PC-3 (cell line): ENCODE measurements at places on chromosomes 4 and X.

DNA sequence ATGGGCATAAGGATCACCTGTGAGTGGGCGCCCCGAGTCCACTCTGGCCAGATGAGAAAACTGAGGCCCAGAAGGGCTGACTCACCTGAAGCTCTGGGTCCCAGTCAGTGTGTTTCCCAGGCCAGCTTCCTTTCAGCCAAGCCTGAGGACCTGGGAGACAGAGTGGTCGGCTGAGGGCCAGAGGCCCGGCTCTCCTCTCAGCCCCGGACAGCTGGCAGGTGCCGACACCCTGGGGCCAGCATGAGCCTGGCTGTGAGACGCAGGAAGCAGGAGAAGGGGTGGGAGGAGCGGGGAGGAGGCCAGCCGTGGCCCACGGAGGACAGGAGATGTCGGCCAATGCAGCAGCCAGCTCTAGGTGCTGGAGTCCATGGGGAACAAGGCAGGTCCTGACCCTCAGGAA, 28.9 kb downstream of the ATP2B3 start:
- no peak for DNase-seq

GRCh38 chrX:63258144-63258543, 93.0 kb downstream of the SPIN4 start:
- DNase-seq, result no peak

DNA sequence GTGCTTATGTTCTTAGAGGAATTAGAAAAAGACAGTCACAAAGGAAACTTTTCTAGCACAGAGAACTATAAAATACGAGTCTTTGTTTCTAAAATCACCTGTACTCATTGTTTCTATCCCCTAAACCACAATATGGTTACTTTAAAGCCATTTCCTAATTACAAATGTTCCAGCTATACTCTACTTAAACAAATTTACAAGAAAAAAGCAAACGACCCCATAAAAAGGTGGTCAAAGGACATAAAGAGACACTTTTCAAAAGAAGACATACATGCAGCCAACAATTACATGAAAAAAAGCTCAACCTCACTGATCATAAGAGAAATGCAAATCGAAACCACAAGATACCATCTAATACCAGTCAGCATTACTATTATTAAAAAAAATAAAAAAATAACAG, 447.3 kb downstream of the RAB28 start:
- DNase-seq, result no peak

GRCh38 chrX:138026211-138026610, 460.3 kb downstream of the ZIC3 start:
- peak; percentile 41 for DNase-seq

DNA sequence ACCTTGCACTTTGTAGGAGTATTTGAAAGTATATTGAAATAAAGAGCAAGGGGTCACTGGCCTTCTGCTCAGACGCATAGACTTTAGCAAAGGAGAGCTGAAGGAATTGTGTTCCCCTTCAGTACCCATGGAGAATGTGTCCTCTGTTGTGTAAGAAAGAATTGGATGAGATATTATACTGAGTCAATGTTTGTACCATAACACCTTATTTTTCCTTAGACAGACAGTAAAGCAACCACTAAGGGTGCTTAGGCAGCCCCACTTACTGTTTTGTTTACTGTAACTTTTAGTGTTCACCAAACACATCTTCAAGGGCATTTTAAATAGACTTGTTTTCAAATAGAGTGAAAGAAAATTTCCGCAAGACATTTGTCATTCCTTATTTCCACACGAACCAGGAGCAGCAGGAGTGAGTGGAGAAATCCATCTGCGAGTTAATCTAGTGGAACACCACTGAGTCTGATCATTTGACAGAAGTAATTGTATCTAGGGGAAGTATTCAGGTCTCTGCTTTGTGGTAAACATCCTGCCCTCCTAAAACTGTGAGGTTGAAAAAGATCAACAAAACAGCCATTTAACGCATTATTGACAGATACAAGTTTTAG, 89.5 kb downstream of the SLIT2 start:
- DNase-seq, result no peak
